ENCODE measurements at places on chromosomes 5 and 9. TPM values are rescaled to one million over a fixed set of nuclear protein-coding genes. Genes with fewer than 3 reads are reported as not detected.
A peak's percentile ranks its signal among the peaks of the same experiment; 100 is the strongest.

DNA sequence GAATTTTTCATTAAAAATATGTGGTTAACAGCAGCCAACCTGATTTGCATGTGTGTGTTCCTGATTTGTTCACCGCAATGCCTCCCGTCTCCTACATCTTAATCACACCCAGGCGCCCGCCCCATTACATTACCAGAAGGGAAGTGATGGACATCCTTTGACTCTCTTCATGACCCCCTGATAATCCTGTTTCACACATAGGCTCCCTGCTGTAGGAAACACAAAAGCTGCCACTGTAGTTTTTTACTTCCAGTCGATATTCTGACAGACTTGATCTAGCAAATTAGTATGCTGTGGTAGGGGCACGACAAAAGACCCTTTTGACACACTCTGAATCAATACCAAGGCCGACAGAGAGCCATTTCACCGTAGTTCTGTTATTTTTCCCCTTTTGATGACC is 287.8 kb upstream of the ISL1 start:
- DNase-seq, result no peak

DNA sequence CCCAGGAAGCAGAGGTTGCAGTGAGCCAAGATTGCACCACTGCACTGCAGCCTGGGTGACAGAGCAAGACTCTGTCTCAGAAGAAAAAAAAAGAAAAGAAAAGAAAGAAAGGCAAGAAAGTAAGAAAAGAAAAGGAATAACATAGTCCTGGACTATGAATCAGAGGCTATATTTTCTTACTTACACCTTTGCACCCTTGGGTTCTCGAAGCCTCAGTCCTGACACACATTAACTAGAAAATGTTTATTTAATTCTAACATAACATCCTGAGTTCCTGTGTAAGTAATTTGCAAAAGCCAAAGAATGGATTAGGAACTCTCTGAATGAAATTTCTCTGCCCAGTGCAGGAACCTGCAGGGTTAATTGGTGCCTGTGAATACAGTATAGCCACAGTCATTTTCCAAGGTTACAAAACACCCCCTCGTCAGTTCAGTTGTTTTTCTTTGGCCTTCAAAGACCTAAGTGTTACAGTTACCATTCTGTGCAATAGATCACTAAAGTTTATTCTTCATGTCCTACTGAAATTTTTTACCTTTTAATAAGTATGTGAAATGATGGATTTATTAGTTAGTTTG is 147.6 kb downstream of the SV2C start:
- no peak for DNase-seq

DNA sequence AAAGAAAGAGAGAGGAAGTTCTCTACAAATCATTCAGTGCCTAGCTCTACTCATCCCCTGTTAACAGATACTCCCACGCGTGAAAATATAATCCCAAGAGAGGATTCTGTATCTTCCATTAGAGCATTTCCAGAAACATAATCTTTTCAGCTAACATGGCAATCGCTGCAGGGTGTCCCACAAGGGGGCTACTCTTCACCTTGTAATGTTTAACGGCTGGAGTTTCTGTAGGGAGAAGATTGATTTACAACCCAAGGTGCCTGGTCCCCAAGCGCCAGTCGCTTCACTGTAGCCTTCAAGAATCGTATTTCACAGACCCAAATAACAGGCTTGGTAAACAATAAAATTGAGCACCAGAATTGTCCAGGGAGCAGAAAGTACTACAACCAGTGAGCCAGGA is 318.7 kb downstream of the TLE1 start:
- no peak for DNase-seq

Gene SHISAL2B
- not detected for total RNA-seq

Gene AFF4
- total RNA-seq, result 85.5 TPM

DNA sequence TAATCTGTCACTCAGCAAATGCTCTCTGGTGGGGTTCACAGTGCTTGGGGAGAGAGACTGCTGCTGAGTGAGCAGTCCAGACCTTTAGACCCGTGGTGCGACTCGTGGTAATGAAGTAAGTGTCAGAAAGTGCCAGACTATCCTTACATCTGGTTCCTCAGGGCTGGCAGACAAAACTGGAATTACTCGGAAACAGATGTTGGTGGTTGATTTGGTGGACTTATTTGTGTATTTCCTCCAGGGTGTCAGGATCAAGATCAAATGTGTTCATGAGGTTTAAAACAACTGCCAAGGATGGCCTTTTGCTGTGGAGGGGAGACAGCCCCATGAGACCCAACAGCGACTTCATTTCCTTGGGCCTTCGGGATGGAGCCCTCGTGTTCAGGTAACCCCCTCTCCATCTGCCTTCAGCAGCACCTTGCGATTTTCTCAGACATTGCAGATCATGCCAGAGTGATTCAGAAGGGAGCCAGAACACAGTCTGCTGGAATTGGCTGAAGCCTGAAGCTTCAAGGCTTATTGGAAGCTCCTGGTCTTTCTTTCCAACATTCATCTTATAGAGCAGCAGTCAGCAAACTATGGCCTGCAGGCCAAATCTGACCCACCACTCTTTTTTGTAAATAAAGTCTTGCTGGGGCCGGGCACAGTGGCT is 105.2 kb downstream of the LIFR start:
- peak; percentile 71 for DNase-seq

- DNase-seq, result no peak
These were observed 9.8 kb upstream of the CPLX2 start for GRCh38 chr5:175861337-175862130.

- no peak for DNase-seq
These were observed 494.1 kb upstream of the TUSC1 start for GRCh38 chr9:26172301-26172700.

Gene MLANA
- total RNA-seq, result not detected

Gene RNF183
- total RNA-seq, result not detected

DNA sequence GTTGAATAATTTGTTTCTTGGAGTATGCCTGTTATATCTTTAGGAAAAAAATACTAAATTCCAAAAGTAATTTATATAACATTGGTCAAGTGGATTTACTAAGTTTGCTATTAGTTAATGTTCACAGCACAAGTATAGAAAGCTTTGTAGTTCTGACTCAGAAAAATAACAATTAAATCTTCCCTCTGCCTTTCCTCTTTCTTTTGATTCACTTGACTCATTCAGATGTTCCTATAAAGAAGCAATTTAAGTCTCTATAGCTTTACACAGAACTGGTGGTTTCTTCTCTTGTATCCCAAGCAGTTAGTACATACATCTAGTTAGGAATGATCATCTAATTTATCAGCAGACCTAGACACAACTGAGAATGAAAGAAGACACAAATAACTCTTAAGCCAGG is 4.5 kb upstream of the CDC42SE2 start:
- peak; percentile 40 for DNase-seq

GRCh38 chr5:55062039-55062779 is 38.2 kb downstream of the GZMK start:
- DNase-seq, result no peak

GRCh38 chr9:129102791-129103594 is 7.6 kb downstream of the CRAT start:
- DNase-seq, result peak; percentile 27

Gene SCGB3A2
- total RNA-seq, result not detected

GRCh38 chr5:125004009-125004408 is 257.6 kb upstream of the ZNF608 start:
- no peak for DNase-seq

DNA sequence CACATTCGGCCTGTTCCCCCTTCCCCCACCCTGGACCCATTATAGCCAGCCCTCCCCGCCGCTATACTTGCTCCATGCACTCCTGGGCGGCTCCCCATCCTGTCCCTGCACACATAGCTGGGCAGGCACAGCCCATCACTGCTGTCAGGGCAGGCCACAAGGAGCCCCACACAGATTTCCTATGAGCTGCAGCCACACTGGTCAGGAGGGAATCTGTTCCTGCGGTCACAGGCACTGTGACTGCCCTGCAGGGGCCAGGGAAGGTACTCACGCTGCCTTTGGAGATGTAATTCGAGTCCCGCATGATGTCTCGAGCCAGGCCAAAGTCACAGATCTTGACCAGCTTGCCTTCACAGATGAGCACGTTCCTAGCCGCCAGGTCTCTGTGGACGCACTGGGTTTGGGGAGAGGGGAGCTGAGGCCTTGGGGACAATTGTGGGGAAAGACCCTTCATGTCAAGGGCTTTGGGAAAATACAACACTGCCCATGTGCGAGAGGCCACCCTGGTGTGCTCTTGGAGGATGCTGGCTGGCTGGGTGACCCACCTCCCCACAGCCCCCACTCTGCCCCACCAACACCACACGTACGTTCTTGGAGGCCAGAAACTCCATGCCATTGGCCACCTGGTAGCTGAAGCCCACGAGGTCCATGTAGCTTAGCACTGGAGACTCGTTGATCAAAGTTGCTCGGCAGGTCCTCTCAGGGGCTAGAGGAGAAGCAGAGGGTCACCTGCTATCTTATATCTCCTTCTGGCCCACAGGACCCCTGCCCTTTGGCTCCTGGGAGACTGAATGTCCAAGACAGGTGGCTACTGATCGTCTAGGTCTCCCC is 34.5 kb upstream of the CSF1R start:
- no peak for DNase-seq

DNA sequence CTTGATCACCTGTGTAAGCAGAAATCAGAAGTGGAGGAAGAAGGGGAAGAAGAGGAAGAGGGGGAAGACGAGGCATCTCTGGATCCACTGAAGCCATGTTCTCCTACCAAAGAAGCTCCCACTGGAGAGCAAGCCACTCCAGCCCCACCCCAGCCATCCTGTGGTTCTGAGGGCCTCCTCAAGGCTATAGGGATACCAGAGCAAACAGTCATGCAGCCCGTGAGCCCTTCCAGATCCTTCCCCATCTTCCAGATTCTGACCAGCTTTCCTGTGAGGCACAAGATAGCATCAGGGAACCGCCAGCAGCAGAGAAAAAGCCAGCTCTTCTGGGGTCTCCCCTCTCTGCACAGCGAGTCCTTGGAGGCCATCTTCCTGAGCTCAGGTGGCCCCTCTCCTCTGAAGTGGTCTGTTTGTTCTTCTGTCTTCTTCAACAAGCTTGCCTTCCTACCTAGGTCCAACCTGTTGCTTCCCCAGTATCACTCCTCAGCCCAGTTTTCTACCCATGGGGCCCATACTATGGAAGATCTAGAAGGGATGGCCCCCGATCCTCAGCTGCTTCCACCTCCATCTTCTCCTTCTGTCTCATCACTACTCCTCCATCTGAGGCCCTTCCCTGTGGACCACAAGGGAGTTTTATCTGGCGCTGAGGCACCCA is 29.4 kb downstream of the VCP start:
- no peak for DNase-seq

DNA sequence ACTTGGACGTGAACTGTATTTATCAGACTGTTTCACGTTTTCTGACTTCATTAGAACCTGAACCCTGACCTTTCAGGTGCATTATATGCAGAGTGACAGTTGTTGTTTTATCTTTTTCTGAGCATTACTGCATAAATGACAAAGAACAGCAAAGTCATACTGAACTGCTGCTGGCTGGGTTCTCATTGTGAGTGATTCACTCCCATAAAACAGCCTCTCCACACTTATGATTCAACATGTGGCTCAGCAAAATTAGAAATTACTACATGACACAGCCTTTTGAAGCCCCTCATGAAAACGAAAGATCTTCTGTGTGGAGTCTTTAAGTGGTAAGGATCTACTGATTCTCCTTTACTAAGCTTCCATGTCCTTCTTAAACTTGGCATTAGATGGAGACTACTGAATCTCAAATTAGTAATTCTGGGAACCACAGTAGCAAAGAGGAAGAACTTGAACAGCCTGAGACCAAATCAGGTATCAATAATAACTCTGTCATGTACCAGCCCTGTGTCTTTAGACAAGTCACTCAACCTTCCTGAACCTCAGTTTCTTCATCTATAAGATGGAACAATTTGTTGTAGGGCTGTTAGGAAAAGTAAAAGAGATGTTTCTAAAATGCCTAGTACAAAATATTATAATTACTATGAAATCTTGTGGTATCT is 172.3 kb upstream of the GNA14 start:
- DNase-seq, result peak; percentile 59

Gene NDOR1
- 26.7 TPM for total RNA-seq

GRCh38 chr9:38024036-38024681 is 44.9 kb downstream of the SHB start:
- peak; percentile 22 for DNase-seq

DNA sequence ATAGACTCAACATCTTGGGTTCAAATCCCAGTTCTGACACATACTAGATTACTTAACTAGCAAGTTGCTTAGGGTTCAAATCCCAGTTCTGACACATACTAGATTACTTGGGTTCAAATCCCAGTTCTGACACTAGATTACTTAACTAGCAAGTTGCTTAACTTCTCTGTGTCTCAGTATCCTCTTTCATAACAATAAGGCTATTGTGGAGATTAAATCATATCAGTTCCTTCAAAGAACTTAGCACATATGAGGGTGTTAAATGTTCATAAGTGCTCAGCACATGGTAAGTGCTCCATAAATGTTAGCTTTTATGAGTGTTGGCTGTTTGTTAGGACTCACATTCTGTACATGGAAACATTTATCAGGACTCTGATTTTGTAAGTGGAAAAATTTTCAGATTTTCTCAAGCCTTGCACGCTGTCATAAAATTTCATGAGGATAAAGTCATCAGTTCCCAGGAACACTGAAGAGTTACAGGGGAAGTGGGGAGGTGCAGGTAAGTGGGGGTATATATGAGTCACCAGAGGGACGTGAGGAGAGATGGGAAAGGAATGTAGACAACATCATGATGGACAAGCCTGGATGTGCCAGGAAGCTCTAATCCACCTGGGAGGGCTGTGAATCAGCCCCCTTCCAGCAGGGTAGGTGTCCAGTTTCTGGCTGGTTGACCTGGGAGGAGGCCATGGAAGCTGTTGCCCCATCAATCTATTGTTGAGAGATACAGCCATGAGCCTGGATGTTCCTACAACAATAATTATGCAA is 532.2 kb upstream of the WWC1 start:
- no peak for DNase-seq

DNA sequence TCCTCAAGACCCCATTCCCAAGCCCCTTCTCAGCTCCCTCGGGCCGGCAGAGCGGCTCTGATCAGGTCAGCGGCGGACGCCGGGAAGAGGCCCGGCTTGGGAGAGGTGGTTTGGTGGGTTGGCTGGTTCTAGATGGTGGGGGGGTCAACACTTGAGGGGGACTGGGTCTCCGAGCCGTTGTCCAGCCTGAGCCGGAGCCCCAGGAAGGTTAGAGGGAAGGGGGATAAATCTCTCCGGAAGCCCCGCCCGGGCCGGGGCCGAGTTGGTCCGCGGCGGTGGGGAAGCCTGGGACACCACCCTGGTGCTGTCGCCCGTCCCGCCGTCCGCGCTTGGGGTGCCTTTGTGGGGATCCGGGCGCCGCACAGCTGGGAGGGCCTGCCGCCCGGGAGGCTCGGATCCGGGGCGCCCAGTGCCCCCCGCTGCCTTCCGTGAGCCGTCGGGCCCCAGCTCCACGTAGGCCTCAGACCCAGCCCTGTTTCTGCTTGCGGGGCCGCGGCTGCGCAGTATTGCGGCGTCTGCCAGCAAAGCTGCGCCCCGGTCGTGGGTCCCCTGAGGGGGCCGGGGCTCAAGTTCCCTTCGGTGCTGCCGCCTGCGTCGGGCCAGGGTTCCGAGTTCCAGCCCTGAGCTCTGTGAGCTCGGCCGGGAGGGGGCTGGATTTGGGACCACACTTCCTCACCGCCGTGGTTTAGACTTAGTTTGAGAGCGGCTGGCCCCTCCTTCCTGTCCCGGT is 542 bp upstream of the TRIM52 start:
- peak; percentile 78 for DNase-seq

Gene PCDHGA2
- 1.2 TPM for total RNA-seq

GRCh38 chr5:89445106-89445745 is 562.2 kb upstream of the MEF2C start:
- DNase-seq, result no peak

All from endothelial cell of umbilical vein (primary cell).